Esophagus muscularis mucosa (tissue), 4 donors: ENCODE measurements at places on chromosomes 16 and 17. TPM values are rescaled to one million over a fixed set of nuclear protein-coding genes. Genes with fewer than 3 reads are reported as not detected.

DNA sequence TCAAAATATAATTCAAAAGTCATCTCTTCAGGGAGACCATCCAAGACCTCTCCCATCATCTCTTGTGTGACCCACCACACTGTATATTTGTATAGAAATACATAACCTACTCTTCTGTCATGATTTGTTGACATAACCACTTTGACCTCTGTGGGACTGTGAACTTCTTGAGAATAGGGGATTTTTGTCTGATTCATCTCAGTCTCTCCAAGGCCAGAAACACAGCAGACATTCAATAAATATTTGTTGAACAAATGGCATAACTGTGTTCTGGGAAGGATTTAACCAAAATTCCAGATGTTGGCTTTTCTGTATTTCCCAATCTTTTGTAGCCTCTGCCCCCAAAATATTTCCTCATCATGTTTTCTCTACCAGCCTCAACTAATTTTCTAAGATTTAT lies 169.7 kb downstream of the CDH11 start:
- no peak overlapping the region for H3K4me3 ChIP-seq
- H3K27ac ChIP-seq = no peak overlapping the region
- no peaks in the 10 kb centered on the region for H3K27me3 ChIP-seq
- no peaks in the 10 kb centered on the region for H3K36me3 ChIP-seq

- DNase-seq = no peak
- no peaks in the 10 kb centered on the region for H3K27me3 ChIP-seq
- H3K4me3 ChIP-seq = no peak overlapping the region
- peaks cover 20% of the 10 kb centered on the region for H3K4me1 ChIP-seq
Observed at GRCh38 chr16:27781195-27781524, 231.2 kb downstream of the KATNIP start.

DNA sequence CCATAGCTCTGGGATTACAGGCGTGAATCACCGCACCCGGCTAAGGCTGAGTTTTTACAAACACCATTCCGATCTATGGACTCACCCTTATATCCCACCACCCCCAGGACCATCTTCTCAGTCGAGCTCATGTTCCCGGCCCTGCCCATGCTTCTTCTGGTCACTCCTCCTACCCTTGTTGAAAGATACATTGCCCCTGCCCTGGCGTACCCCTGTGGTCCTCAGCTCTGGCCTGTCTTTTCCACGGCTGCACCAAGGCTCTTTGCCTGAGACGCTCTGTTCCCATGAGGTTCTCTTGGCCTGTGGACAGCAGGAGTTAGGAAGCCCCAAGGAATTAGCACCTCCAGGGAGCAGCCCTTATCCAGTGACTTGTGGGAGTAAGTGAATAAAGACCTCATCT lies 379.4 kb upstream of the TNRC6C start:
- no peak overlapping the region for H3K4me3 ChIP-seq
- DNase-seq = no peak
- no peaks in the 10 kb centered on the region for H3K27me3 ChIP-seq
- no peaks in the 10 kb centered on the region for H3K4me1 ChIP-seq
- H3K36me3 ChIP-seq = no peaks in the 10 kb centered on the region
- no peak overlapping the region for H3K27ac ChIP-seq

GRCh38 chr16:24609740-24610415 lies 70.5 kb downstream of the RBBP6 start:
- H3K27ac ChIP-seq = no peak overlapping the region
- DNase-seq = no peak
- H3K27me3 ChIP-seq = no peaks in the 10 kb centered on the region
- peaks cover 17% of the 10 kb centered on the region for H3K4me1 ChIP-seq
- H3K36me3 ChIP-seq = no peaks in the 10 kb centered on the region

GRCh38 chr17:8504460-8505207 lies 69.0 kb downstream of the NDEL1 start:
- H3K36me3 ChIP-seq = peaks cover 55% of the 10 kb centered on the region
- H3K27ac ChIP-seq = no peak overlapping the region
- no peak for DNase-seq
- no peak overlapping the region for H3K4me3 ChIP-seq
- peaks cover 17% of the 10 kb centered on the region for H3K4me1 ChIP-seq

DNA sequence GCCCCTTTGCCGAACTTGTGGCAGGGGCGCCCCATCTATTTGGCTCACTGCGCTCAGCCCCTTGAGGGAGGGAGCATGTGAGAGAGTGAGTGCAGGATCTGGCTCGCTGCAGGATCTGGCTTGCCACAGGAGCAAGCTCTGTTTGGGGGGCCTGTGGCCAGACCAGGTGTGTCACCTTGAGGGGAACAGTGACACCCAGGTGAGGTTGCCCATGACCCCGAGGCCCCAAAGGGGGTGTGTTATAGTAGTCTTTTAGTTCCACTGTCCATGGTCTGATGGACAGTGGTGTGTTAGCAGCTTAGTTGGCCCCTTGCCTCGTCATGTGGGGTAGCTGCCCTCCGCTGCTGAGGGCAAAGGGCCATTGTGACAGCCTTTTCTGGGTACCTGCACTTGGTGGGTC lies 41.6 kb downstream of the CCDC42 start:
- H3K27me3 ChIP-seq = no peaks in the 10 kb centered on the region
- H3K27ac ChIP-seq = no peak overlapping the region
- no peak for DNase-seq
- no peak overlapping the region for H3K4me3 ChIP-seq

DNA sequence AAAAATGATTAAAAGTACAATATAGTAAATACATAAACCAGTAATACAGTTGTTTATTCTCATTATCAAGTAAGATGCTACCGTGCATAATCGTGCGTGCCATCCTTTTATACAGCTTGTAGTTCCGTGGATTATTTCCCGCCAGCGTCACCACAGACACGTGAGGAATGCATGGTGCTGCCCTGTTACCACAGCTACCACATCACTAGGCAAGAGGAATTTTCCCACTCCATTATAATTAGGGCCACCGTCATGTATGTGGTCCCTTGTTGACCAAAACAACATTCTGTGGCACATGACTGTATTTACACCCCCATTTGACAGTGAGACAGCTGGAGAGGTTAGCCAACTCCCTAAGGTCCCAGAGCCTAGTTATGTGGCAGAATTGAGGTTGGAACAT lies 30.5 kb upstream of the LGALS9 start:
- H3K27me3 ChIP-seq = no peaks in the 10 kb centered on the region
- H3K4me1 ChIP-seq = peaks cover 4% of the 10 kb centered on the region
- no peak overlapping the region for H3K4me3 ChIP-seq
- no peak overlapping the region for H3K27ac ChIP-seq

GRCh38 chr17:57927048-57927723 lies 28.0 kb downstream of the CUEDC1 start:
- H3K36me3 ChIP-seq = no peaks in the 10 kb centered on the region
- H3K27ac ChIP-seq = peak overlapping the region; percentile 98
- H3K4me3 ChIP-seq = no peak overlapping the region

DNA sequence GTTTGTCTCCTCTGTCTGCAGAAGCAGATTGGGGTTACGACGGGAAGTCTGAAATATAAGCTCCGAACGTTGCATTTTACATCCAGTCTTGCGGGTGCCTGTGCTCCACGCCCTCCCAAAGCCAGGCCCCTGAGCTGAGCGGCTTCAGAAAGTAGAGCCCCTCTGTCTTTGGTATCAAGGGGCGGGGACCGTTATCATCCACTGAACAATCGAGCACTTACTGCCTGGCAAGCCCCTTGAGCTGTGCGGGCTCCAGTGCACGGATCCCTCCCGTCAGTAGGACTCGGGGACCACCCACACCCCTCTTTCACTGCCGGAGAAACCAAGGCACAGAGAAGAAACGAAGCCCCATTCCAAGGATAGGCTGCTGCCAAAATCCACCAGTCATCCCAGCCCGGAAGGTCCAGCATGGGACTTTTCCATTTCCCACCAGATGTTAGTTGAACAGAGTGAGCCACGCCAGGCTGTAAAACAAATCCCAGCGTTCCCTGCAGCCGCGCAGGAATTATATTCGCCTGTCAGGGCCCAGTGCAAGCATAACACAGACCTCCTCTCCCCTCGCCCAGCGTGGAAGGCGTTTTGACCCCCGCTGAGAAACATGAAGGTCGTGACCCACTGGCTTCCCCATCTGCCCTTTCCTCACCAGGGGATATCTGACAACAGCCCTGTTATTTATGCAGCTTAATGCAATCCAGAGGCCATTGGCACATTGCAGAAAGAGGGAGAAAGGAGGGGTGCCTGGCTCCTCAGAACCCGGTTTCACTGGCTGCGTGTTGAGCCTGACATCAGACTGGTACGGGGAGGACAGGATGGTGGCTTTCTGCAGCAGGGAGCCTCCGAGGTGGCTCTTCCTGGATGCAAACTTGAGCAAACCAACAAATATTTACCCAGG lies 212.2 kb upstream of the FOXF1 start:
- H3K4me3 ChIP-seq = peak overlapping the region; percentile 7
- H3K36me3 ChIP-seq = no peaks in the 10 kb centered on the region
- no peak for DNase-seq
- H3K4me1 ChIP-seq = peaks cover 42% of the 10 kb centered on the region

Gene LRRC37A
- total RNA-seq = 1.2 TPM

Gene P2RX5
- total RNA-seq = 1.5 TPM

Gene TBC1D3
- total RNA-seq = not detected

Gene MYH2
- total RNA-seq = under 0.01 TPM
